Hippocampal formation (tissue), 2 donors: ENCODE measurements at places on chromosomes 16 and 17.

GRCh38 chr17:74780443-74781238 lies 4.5 kb upstream of the NAT9 start:
- DNase-seq = peak; percentile 46

GRCh38 chr17:17935321-17936271 lies 36.6 kb downstream of the TOM1L2 start:
- DNase-seq = no peak

DNA sequence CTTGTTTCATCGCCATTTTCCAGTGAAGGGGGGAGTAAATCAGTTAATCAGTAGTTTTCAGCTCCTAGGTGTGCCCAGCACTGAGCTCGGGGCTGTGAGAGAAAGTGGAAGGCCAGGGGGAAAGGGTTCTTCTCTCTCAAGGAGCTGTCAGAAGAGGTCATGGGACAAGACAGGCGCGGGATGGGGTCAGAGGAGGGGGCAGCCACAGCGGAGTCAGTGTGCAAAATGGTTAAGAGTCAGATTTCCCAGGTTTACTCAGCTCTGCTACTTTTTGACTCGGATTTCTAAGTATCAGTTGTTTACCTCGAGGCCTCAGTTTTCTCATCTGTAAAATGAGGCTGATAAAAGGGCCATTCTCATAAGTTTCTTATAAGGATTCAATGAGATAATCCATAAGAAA lies 4.3 kb upstream of the XYLT1 start:
- DNase-seq = no peak

- DNase-seq = no peak
Observed at GRCh38 chr17:81621494-81622130, 15.3 kb downstream of the NPLOC4 start.

DNA sequence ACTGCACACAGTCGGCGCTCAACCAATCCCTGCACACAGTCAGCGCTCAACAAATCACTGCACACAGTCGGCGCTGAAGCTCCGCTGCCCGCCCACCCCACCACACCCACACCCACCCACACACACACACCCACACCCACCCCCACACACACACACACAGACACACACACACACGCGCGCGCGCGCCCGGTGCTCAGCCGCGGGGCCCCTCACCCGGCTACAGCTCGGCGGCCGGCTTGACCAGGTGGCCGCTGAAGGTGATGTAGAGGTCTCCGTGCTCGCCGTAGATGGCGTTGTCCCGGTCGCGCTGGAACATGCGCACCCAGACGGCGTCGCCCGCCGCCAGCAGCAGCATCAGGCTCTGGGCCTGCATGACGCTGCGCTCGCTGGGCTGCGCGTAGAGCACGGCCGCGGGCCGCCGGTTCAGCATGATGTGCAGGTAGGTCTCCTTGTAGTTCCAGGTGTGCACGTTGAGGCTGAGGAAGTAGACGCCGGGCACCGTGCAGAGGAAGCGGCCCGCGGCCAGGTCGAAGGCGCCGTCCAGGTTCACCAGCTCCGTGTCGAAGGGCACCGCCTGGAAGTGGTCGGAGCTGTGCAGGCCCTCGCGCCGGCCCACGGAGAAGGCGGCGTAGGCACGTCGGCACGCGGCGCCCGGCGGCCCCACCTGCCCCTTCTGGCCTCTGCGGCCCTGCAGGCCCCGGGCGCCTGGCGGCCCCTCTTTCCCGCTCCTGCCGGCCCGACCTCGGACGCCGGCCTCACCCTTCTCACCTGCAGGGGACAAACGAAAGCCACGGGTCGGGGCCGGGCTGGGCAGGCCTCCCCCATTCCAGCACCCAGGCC lies 2.5 kb downstream of the C1QTNF8 start:
- DNase-seq = no peak

- no peak for DNase-seq
Observed at GRCh38 chr17:43043307-43043706, 18.3 kb downstream of the RND2 start.

GRCh38 chr17:71936977-71937376 lies 183.8 kb upstream of the SOX9 start:
- DNase-seq = no peak

GRCh38 chr16:62676306-62676705 lies 640.1 kb upstream of the CDH8 start:
- no peak for DNase-seq

DNA sequence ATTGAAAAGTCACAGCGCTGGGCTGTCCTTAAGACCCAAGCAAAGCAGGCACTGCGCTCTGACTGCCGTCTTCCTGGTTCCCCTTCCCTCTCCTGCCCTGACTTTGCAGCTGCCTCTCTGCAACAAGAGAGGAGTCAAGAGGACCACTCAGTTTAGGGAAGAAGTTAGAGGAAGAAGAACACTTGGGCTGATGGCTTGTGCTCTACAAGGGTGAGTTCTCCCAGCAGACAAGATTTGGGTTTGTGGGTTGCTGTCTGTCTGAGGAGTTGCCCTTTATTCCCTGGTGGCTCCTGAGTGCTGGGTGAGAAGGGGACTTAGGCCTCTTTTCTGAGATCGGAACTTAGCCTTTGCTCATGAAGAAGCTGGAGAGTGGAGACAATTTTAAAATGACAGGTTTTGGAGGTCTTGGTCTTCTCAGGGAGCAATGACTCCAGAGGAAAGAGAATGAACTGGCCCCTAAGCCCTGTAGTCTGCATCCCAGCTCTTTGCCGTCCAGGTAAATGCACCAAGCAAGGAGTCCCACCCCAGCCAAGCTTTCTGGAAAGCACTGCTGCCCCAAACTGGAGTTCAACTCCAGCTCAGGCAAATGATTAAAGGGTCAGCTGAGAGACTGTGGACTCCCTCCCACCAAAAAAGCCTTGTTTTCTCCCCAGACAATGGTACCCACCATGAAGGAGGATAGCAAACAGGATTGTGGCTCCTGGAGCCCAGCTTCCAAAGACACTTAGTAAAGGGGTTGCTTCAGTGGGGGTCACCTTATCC lies 2.7 kb upstream of the HOXB9 start:
- no peak for DNase-seq

DNA sequence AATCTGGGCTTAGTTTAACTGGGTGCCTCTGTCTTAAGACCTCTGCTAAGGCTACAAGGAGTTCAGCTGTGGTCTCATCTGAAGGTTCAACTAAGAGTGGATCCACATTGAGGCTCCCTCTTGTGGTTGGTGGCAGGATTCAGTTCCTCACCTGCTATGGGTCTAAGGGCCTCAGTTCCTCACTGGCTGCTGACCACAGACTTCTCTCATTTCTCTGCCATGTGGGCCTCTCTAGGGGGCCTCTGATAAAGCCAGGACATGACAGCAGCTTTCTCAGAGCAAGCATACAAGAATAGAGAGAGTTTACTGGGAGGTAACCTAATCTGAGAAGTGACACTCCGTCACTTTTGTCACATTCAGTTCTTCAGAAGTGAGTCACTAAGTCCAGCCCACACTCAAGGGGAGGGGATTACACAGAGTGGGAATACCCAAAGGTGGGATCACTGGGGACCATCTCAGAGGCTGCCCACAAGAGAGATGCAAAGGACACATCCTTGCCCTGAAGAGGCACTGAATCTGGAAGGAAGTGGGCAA lies 19.2 kb upstream of the ABAT start:
- no peak for DNase-seq

DNA sequence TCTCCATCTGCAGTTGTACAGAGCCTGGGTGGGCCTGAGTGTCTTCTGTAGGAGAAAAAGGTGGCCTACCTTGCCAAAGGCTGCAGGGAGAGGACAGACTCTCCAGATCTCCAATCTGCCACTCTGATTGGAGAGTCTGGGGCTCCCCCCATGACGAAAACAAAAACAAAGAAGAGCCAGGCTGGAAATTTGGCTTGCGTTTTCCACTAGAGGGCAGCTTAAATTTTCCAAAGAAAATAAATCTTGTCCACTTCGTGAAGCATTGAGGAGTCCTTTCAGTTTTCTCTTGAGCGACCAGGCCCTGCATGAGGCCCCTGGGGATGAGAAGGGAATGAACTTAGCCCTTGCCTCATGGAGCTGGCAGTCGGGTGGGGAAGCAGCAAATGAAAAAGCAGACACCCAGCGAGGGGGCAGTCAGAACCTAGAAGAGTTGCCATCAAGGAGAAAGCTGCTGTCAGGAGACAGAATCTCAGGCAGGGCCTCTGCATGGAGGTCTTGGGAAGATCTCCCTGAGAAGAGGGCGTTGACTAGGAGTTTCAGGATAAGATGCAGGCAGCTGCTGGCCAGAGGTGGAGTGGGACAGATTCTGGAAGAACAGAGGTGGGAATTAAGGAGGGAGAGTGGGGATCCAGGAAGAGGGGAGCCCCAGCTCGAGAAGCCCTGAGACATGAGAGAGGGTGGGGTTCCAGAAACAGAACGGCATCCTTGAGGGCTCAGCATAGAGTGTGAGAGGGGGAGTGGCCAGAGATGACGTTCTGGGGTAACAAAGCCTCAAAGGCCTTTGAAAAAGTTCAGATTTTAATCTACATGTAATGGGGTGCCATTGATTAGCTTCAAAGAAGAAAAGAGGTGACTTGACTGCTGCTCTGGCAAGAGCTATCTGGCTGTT lies 8.4 kb upstream of the SHCBP1 start:
- no peak for DNase-seq

DNA sequence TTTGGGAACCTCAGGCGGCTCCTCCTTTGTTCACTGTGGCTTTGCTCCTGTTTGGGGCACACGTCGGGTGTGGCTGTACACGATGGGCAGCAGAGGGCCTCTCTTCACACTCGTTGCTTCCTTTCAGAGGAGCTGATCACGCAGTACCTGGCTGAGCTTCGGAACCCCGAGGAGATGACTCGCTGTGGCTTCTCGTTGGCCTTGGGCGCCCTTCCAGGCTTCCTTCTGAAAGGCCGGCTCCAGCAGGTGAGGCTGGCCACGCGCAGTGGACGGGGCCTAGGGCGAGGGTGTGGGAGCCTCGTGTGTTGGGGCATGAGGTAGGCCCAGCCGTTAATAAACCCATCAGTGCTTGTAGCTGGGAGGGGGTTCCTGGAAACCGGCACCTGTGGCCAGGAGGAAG lies 85.0 kb upstream of the ZNF750 start:
- DNase-seq = no peak

DNA sequence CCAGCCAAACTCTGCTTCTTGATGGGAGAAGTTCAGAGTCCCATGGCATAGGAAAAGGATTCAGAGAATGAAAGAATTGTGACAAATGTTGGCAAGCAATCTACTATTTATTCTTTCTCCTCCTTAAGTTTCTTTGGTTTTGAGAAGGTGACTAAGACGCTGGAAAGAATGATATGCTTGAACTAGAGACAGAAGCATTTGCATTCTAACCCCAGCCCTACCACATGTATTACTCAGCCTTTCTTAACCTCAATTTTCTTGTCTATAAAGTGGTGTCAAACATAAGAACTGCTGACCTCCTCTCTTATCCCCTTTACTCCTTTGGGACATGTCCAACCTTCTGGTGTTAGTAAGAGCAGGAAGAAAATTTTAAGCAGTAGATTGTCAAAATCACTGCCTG lies 124.7 kb downstream of the HS3ST2 start:
- DNase-seq = no peak

GRCh38 chr16:2490190-2491105 lies 15.5 kb downstream of the TBC1D24 start:
- no peak for DNase-seq

- DNase-seq = no peak
Observed at GRCh38 chr16:80105160-80105559, 435.6 kb upstream of the DYNLRB2 start.

GRCh38 chr17:60743282-60743681 lies 65.6 kb downstream of the BCAS3 start:
- DNase-seq = no peak

DNA sequence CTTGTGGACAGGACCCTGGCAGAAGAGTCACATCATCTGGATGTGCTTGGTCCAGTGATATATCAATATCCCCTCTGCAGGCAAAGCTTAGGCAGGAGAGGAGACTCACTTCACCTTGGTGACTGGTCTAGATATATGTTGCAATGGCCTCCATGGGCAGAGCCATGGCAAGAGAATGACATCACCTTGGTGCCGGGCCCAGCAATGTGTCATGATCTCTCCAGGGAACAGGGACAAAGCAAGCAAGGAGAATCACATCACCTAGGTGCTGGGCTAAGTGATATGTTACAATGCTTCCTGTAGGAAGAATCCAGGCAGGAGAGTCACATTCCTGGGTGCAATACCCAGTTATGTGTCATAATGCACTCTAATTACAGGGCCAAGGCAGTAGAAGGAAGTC lies 2106.2 kb downstream of the TP53TG3F start:
- DNase-seq = no peak

- peak; percentile 74 for DNase-seq
Observed at GRCh38 chr16:46929378-46930332, 43.8 kb downstream of the DNAJA2 start.

DNA sequence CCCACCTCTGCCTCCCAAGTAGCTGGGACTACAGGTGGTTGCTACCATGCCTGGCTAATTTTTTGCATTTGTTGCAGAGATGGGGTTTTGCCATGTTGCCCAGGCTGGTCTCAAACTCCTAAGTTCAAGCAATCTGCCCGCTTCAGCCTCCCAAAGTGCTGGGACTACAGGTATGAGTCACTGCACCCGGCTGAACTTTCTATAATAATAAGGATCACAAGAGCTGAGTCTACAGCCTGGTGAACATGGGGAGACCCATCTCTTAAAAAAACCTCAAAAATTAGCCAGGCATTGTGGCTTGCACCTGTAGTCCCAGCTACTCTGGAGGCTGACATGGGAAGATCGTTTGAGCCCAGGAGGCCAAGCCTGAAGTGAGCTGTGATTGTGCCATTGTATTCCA lies 53.5 kb downstream of the WDR59 start:
- DNase-seq = no peak

- no peak for DNase-seq
Observed at GRCh38 chr16:14409563-14409962, 220.5 kb downstream of the PARN start.

DNA sequence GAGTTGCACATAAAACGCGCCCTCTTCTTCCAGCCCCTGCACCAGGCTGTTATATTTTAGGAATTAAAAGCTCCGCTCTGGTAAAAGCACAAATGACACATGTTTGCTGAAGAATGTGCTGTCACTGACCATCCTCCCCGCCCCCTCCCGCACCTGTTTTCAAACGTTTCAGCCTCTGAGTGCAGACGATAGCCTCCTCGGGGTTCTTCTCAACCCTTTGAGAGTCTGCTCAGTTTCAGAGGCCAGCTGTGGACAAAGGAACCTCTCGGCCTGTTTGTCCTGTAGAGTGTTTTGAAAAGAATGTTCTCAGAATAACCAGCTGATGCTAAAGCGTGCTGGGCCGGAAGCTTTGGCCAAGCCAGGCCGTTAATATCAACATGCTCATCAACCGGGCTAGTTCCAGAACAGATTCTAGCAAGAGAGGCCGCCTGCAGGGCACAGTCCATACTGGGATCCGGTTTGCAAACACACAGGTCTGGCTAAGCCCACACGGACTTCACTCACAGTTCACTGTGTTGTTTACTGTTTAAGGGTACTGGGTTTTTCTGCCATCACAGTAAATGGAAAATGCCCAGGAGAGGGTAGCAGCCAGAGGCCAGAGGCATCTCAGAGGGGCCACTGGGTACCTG lies 6.4 kb upstream of the CACNG4 start:
- DNase-seq = no peak
